T-helper 9 cell (primary cell): ENCODE measurements at places on chromosomes 16 and 17.

GRCh38 chr17:39564211-39564848 lies 43.4 kb downstream of the NEUROD2 start:
- DNase-seq = no peak

- DNase-seq = no peak
Observed at GRCh38 chr16:68802190-68802589, 41.1 kb upstream of the TANGO6 start.

DNA sequence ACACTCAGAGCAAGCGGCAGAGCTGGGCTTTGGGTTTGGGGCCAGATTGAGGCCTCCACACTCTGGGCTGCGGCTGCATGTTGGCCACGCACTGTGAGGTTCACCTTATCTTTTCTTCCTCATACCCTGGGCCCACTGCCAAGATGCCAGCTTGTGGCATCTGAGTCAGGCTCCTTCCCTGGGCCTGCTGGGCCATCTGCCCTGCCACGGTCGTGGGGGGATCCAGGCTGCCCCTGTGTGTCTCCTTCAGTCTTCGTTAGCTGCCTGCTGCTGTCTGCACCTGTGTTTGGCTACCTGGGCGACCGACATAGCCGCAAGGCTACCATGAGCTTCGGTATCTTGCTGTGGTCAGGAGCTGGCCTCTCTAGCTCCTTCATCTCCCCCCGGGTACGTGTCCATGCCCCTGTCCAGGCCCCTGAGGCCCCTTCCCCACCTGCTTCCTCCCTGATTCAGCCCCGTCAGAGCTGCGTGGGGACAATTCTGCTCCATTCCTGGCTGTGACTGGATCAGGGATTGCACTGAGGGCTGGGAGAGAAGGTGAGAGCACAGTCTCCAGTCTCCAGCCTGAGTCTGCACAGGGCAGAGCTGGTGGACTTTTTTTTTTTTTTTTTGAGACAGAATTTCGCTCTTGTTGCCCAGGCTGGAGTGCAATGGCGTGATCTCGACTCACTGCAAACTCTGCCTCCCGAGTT lies 11.2 kb downstream of the SPNS3 start:
- no peak for DNase-seq

DNA sequence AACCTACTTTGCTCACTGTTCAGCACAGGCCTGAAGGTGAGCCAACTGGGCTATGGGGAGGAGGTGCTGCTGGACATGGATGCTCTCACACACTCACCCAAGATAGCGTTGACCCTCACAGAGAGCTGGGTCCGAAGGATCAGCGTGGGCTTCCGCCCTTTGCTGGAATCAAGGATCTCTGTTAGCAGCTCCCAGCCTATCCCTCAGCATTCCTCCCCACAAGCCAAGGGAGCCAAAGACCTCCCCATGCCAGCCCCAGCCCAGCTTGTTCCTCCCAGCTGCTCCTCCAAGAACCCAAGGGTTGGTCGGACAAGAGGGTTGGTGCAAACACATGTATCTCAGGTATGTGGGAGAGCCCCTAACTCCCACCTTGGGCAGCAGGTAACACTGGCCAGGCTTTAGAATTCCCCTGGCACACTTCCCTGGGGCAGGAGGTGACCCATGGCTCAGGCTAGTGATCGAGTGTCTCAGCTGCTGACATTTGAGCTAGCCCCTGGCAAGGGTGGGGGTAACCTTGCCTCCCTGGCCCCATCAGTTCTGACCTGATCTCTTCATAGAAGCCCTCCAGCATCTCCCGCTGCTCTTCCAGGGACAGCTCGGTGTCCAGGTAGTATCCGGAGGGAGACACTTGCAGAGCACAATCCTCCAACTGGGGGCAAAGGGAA lies 8.3 kb downstream of the FHOD1 start:
- no peak for DNase-seq

- no peak for DNase-seq
Observed at GRCh38 chr17:74702116-74702871, 10.4 kb downstream of the CD300LF start.

GRCh38 chr16:49970797-49971431 lies 54.1 kb upstream of the CNEP1R1 start:
- DNase-seq = no peak

DNA sequence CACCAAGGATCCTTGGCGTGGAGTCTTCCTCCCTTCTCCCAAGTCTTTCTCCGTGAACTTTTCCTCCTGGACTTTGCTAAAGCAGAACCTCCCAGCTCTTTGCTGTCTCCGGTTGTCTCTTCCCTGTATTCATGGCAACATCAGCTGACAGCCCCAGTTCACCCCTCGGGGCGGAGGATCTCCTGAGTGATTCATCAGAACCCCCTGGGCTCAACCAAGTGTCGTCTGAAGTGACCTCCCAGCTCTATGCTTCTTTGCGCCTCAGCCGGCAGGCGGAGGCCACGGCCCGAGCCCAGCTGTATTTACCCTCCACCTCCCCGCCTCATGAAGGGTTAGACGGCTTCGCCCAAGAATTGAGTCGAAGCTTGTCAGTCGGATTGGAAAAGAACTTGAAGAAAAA lies 943 bp downstream of the CNTROB start:
- DNase-seq = no peak
